ENCODE measurements at places on chromosomes 2 and 18.
A peak's percentile ranks its signal among the peaks of the same experiment; 100 is the strongest.

DNA sequence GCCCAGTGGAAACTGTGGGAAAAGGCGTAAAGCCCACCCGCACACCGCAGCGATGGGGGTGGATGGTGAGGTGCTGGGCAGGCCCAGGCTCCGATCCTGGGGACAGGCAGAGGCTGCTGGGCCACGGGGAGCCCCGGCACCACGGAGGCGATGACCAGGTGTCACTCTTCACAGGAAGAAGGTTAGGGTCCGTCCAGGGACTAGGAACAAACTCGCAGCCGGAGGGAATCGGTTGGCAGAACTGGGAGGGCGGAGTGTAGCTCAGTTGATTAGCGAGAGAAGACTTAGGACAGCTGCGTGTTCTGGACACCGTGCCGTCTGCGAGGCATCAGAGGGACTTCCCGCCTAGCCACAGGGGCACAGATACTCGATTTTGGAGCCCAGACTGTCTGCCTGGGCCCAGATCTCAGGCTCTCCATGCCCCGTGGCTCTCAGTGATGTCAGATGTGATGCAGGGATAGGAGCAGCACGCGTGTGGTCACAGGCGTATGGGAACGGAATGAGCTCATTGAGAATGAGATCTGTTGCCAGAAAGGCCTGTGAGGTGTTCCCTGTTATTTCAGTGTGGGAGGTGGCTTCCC, 16.1 kb upstream of the ALLC start:
- no peak for DNase-seq

GRCh38 chr18:73168236-73168635, 300.4 kb upstream of the NETO1 start:
- no peak for DNase-seq

DNA sequence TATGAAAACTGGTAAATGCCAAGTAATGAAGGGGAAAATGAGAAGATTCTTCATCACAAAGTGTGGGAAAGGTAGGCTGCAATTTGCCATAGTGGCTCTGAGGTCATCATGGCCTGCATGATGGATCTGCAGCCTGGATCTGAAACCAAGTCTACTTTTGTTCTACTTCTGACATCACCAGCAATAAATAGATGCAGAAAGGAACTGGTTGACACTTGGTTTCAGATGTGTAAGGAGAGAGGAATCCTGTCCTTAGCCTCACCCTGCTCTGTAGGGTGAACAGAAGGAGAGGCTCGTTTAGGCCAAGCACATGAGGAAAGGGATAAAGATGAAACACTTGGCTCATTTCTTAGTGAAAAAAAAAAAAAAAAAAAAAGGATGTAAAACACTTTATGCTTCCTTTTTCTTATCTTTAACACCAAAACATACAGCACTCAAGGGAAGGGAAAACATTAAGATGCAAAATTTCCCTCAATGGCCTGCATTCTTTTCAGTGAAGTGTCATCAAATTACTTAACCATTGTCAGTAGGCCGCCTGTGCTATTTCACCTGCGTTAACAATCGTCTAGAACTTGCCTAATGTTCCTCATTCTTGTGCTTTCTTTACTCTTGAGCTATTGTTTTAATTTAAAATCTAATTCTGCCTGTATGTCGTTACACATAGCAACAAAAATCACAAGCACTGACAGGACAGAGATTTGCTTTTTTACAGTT, 3.9 kb downstream of the NEB start:
- no peak for DNase-seq

- no peak for DNase-seq
Measured at GRCh38 chr2:207673431-207673830, 38.0 kb upstream of the CCNYL1 start.

- DNase-seq: no peak
Measured at GRCh38 chr2:41109744-41110143, 657.9 kb upstream of the SLC8A1 start.

GRCh38 chr2:85785027-85785822, 31.4 kb downstream of the ATOH8 start:
- DNase-seq: peak; percentile 12

GRCh38 chr2:15747603-15748471, 156.2 kb downstream of the DDX1 start:
- DNase-seq: no peak

GRCh38 chr2:174554529-174555150, 43.0 kb downstream of the WIPF1 start:
- DNase-seq: no peak

DNA sequence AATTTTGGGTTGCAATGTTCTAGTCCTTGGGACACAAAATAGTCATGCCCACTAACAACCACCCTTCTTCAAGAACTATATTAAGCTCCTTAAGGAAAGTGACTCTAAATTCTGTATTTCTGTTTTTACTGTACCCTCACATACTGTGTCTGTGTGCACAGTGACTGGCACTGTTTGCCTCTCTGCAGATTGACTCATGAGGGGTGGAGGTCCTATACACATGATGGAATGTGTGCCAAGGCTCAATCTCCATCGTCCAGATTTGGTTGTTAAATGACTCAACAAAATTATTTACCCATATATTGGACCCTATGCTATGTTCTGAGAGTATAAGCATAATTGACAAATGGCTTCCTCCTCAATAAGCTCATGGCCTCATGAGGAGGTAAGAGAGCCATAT, 126.6 kb upstream of the CWC22 start:
- DNase-seq: no peak

GRCh38 chr2:205461678-205462665, 220.3 kb upstream of the NRP2 start:
- DNase-seq: peak; percentile 3

DNA sequence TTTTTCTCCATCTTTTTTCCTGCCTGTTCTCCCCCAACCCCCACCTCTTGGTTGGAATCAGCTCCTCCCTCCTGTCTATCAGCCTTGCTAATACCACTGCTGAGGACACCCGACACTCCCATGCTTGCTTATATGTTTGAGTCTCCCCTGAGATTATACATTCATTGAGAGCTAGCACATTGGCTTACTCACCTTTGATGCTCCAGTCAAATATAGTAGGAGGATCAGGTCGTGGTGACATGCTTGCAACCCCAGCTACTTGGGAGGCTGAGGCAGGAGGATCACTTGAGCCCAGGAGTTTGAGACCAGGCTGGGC, 91.5 kb upstream of the CCBE1 start:
- no peak for DNase-seq

DNA sequence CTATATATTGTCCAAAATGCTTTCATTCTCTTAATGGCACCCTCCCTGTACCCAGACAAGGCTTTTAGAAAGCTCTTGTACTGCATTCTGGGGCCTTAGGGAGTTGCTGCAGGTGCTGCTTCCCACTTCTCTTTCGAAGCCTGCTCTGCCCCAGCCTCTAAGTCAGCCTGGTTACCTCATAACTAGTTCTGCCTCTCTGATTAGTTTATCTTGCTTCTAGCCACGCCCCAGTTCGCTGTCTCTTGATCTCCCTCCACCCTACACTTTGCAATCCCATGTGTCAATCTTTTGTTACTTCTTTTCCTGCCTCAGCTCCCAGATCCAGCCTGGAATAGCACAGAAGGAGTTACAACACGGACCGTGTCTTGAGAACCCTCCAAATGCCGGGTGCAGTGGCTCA, 13.8 kb upstream of the NCOA1 start:
- no peak for DNase-seq

- no peak for DNase-seq
Measured at GRCh38 chr2:56565143-56565542, 381.4 kb downstream of the CCDC85A start.

GRCh38 chr2:128466376-128466775, 147.7 kb upstream of the HS6ST1 start:
- no peak for DNase-seq

DNA sequence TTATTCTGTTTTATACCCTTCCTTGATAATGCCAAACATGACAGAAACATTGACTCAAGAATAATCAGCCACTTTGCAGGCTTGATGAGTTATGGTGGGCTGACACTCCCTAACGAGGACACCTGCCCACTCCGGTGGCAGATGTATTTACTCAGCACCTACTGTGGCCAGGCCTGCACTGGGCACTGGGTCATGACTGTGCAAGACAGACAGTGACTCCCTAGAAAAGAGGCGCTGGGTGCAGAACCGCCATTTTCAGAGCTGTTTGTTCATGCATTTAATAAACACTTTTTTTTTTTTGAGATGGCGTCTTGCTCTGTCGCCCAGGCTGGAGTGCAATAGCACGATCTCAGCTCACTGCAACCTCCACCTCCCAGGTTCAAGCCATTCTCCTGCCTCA, 32.5 kb downstream of the SNED1 start:
- DNase-seq: no peak

- no peak for DNase-seq
Measured at GRCh38 chr2:368386-368785, 80.5 kb upstream of the ALKAL2 start.

- peak; percentile 86 for DNase-seq
Measured at GRCh38 chr2:37832590-37833197, 92.4 kb upstream of the RMDN2 start.

Data from activated naive CD8-positive, alpha-beta T cell treated with anti-CD3 and anti-CD28 coated beads, Interleukin-2, amount 50 U/mL, for 24 hours (primary cell).